GM10248 (cell line): ENCODE measurements at places on chromosomes 12 and 14.

DNA sequence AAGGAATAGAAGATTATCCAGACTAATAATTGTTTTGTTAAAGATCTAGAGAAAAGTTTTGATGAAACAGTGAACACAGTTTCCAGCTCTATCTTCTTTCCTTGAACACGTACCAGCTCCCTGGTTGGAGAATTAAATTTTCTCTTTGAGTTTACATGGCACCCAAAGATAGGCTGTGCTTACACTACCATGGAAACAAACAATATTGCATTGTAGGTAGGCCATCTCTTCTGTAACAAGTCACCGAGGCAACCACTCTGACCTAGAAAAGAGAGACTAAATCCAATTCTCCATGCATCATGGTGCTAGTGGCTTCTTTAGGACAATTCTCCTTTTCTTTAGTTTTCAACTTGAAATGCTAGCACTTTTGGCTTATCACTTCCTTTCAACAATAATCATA, 9.9 kb downstream of the BMAL2 start:
- no peak for DNase-seq

GRCh38 chr12:42669553-42669952, 80.0 kb upstream of the PRICKLE1 start:
- no peak for DNase-seq

GRCh38 chr12:68641138-68641537, 30.4 kb downstream of the RAP1B start:
- DNase-seq: peak; percentile 45

DNA sequence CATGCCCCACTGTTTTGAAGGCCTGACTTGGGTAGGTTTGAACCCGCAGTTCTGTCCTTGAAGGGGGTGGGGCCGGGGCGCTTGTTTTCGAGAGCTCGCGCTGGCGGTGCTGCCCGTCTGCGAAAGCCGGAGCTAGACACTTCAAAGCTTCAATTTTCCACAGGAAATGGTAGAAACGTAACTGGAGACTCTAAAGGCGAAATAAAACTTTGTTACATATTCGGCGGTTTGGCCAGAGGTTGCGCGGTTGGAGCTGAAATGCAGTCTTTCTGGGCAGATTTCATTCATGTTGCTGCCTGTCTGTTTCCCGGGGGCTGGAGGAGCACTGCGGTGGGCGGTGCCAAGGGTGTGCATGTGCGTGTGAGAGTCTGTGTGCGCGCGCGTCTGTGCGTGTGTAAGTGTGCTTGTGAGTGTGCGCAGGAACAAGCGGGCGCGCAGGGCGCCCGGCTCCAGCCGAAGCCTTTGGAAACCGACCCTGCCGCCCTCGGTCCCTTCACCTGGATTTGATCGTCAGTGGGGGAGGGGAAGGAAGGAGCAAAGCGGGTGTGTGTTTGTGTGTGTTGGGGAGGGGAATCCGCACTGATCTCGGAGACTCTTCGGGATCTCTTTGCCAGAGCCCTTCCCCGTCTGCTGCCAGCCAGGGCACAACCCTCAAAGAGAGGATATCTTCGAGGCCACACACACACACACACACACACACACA, 227.7 kb upstream of the CRY1 start:
- no peak for DNase-seq

- no peak for DNase-seq
Observed at GRCh38 chr14:58272588-58273372, 25.6 kb upstream of the ARID4A start.

GRCh38 chr12:76871082-76871481, 7.7 kb downstream of the CSRP2 start:
- DNase-seq: no peak

- no peak for DNase-seq
Observed at GRCh38 chr12:99092100-99092851, 447.2 kb downstream of the APAF1 start.

DNA sequence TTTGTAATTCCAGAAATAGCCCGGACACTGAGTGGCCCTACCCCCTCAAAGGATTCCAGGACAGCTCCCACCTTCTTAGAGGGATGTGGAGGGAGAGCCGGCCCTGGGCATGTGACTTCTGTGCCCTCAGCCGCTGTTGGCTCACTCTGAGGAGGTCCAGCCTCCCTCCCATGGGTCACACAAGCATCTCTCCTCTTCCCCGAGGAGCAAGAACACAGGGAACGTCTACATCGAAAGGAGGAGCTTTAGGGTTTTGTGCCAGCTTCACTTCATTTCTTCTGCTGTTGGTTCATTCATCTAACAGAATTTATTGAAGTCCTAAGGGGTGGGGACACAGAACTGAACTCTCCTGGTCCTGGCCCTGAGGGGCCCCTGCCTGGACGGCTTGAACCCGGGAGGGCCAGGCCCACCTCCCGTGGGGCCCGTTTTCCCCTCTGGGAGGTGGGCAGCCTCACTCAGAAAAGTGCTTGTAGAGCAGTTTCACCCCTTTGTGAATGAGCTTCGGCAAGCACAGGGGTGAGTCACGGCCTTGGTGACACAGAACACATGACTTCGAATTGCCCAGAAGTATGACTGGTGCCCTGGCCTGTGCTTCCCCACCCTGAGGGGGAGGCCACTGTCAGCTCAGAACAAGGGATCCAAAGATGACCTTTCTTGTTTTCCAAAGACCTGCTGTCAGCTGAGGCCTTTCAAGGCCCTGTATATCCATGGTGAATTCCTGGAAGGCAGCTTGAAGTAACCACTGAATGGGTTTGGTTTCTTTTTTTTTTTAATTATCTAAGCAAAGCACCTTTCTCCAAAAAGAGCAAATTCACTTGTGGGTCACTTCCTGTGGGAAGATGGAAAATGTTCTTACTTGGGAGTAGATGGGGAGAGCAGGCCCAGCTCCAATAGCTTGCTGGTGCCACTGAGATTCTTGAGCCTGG, 39.2 kb downstream of the NFKBIA start:
- peak; percentile 69 for DNase-seq

GRCh38 chr12:20314328-20314727, 54.0 kb upstream of the PDE3A start:
- no peak for DNase-seq

- no peak for DNase-seq
Observed at GRCh38 chr14:87799400-87799799, 193.6 kb downstream of the GALC start.

GRCh38 chr12:91618281-91618680, 435.7 kb upstream of the DCN start:
- no peak for DNase-seq

- DNase-seq: no peak
Observed at GRCh38 chr14:94158239-94158883, 15.8 kb upstream of the PPP4R4 start.

DNA sequence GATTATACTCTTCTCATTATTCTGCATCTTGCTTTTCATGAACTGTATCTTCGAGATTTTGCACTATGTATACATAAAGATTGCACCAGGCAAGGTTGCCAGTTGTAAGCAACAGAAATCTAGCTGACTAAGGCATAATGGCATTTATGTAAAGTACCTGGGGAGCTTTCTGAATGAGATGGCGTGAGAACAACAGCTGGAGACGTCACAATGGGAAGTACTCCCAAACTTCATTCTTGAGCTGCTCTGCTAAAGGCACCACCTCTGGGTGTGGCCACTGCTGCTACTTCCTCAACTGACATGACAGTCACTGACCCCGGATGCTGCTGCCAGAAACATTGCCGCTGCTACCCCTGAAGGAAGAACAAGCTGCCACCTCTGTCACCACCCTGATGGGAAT, 220.7 kb downstream of the NOVA1 start:
- DNase-seq: no peak

DNA sequence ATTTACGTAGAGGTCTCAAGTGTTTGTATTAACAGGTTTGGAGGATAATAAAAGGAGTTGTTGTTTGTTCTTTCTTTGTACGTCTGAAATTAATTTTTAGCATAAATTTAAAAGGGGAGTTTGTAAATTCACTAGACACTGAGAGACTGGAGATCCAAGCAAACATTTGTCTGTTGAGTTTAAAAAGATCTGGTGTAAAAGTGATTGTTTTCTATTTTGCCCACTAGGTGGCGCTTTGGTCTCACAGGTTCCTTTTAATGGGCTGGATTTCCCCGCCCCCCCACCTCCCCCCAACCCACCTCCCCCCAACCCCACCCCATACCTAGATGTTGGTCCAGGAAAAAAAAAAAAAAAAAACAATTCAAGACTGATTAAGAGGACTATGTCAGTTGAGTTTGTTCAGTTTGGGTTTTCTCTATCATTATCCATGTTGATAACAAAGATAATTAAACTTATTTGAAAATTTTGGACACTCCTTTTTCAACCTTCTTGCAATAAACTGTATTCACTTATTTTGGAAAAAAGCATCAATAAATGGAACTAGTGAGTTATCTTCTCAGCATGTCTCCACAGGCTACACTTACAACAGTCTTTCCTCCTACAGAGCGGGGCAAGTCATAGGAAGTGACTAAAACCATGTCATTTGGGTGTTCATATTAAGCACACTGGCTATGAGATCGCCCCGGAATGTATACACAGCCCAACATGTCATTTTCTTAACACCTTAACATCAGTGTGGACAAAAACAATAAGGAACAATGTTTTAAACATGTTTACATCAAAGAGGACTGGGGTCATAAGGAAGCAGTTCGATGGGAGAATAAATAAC, 841.1 kb downstream of the NRXN3 start:
- peak; percentile 20 for DNase-seq

- no peak for DNase-seq
Observed at GRCh38 chr12:129096968-129097367, 243.7 kb downstream of the GLT1D1 start.

GRCh38 chr14:27739657-27740156, 1026.9 kb upstream of the FOXG1 start:
- no peak for DNase-seq

- DNase-seq: peak; percentile 20
Observed at GRCh38 chr12:66409195-66409871, 107.0 kb downstream of the HELB start.

DNA sequence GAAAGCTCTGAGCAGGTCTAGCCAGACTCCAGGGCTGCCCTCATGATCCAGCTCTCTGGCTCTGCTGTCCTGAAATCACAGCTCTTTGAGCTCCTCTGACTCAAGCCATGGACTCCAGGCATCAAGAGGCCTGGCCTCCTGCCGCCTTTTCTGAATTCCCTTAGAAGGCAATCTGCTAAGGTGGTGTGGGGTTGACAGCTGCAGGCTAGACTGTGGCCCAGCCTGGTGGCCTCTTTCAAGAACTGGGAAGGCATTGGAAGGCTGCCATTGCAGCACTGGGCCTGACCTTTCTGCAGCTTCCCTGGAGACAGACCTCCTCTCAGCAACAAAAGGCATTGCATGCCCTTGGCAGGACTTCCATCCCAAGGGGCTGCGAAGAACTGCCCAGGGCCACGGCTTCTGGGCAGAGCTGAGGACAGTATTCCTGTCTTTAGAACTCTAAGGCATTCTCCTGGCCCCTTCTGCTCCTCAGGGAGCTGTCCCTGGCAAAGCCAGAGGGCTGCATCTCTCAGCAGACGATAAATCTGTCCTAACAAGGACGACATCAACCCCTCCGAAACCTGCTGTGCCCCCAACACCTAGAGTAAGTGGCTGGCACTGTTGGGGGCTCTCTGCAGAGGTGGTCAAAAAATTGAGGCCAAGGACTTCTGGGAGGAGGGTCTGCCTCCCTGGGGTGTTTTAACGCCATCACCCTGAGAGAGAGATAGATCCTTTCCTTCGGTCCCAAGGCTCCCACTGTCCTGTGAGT, 115.6 kb downstream of the RBM19 start:
- DNase-seq: no peak

GRCh38 chr12:106999446-106999845, 12.5 kb upstream of the MTERF2 start:
- no peak for DNase-seq

GRCh38 chr12:115037830-115038229, 353.9 kb upstream of the TBX3 start:
- no peak for DNase-seq
